ENCODE measurements at places on chromosomes 7 and 10.

DNA sequence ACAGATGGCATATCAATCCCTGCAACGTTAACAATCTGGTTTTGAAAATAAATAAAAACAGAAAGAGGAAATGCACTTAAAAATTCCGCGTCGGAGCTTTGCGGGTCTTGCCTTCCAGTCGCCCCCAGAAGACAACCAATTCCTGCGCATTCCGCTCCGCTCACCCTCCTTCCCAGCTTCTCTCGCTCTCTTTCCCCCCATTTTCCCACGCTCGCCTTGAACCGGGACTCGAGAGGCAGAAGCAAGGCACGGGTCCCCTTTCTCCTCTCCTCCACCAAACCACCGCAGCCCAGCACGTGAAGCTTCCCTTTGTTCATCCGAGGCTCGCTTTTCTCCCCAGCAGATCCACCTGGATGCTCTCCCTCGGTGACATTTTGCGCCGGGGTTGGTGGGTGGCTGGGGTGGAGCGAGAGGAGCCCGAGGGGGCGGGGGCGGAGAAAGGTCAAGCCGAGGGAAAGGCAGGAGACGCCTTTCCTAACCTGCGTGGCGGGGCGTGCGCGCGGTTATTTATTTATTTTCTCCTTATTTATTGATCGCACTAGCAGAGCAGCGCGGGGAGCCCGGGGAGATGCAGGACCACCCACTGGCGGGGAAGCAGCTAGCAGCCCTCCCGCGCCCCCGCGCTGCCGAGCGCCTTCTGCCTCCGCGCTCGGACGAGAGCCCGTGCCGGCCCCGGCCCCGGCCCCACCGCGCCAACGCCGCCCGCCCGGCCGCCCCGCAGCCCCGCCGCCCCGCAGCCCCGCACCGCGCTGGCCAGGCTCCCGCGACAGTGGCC, at the start of gene KCND2:
Gene KCND2, plus strand, starts transcription at position 475 of the 775 bp plus-strand sequence.
- no peak for DNase-seq

- no peak for DNase-seq
Observed at GRCh38 chr7:47093320-47094234, 488.3 kb downstream of the TNS3 start.

DNA sequence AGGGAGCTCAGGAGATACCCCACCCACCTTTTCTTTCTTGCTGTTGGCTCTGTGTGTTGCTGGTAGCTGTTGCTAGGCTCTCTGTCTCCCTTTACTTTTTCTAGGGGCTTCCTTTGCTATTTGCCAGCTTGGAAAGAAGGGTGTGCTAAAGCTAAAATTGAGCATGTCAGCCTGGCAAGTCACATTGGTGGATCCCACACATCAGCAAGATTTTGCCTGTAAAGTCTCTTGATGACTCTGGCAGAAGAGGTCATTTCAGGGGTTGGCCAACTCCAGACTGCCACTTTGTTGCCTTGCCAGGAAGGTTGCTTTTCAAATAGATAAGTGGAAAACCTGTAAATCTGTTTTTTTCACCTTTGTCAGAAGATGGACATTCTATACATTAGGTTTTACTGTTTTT, 9.9 kb downstream of the CCNY start:
- DNase-seq: no peak

GRCh38 chr10:86646933-86647332, 7.4 kb upstream of the OPN4 start:
- no peak for DNase-seq

DNA sequence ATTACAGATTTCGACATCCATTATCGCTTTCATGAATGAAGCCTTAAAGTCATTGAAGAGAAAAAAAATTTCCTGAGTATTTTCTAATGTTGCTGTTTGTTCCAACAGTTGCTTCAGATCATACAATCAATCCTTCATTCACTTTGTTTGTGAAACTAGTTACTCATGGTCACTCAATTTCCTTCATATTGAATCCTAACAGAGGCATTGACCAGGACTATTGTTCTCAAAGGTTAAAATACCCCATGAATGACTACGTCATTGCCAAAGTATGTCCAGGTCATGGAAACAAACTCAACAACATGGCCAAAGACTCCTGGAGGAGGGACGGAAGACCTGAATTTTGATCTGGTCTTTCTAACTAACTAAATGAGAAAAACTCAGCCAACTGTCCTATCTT, 54.0 kb upstream of the ABCB5 start:
- no peak for DNase-seq

GRCh38 chr10:123140983-123141390, 5.2 kb downstream of the HMX3 start:
- no peak for DNase-seq

- no peak for DNase-seq
Observed at GRCh38 chr7:63071920-63072319, 926.7 kb upstream of the ZNF722 start.

DNA sequence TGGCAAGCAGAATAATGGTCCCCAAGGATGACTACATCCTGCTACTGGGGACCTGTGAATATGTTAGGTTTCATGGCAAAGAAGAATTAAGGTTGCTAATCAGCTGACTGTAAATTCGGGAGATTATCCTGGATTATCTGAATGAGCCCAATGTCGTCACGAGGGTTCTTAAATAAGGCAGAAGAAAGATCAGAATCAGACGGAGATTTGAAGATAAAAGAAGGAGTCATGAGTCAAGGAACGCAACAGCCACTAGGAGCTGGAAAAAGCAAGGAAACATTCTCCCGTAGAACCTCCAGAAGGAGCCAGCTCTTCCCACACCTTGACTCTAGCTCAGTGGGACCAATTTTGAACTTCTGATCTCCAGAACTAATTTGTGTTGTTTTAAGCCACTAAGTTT, 82.9 kb upstream of the APBB1IP start:
- DNase-seq: no peak

GRCh38 chr7:84092207-84092606, 102.4 kb downstream of the SEMA3A start:
- DNase-seq: no peak
